ENCODE measurements at places on chromosomes 4 and X.
A peak's percentile ranks its signal among the peaks of the same experiment; 100 is the strongest.

DNA sequence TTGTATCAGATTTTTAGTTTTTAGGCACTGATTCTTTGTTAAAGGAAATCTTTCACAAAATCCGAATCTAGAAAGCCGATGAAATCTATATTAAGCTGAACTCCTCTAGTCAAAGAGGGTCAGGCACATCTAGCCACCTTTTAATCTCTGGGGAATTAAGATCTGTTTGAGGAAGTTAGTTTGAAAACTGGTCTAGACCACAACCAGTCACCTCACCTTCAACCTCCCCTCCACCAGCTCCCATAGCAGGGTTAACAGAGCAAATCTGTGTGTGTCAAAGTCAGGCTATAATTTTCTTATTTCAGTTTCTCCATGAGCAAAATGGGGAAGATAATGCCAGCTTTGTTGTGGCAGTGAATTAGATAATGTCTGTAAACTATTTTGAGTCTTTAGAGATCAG lies 110.0 kb upstream of the IGFBP7 start:
- no peak for DNase-seq

- DNase-seq: no peak
Observed at GRCh38 chr4:88718098-88718497, 20.5 kb upstream of the NAP1L5 start.

- no peak for DNase-seq
Observed at GRCh38 chrX:2690856-2691542, at the start of gene CD99. CD99 (plus strand) TSS chrX:2691295; CDS start chrX:2691361, 66 bp downstream.

GRCh38 chr4:13118633-13119032 lies 365.5 kb downstream of the RAB28 start:
- no peak for DNase-seq

DNA sequence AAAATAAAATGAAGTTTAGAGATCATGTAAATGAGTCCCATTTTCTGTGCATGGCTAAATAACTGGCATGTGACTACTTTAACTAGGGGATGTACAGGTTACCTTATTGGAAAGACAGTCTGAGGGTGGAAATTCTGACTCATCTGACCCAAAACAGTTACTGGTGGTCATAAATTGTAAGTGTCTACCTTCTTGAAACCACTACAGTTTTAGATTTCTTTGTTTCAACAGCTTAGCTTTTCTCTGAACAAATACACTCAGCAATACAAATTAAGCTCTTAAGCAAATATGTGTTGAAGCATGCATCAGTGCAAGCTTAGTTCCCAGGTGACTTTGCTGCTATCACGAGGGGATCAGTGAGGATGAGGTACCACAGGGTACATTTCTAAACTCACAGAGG lies 60.7 kb upstream of the PGM2 start:
- no peak for DNase-seq

DNA sequence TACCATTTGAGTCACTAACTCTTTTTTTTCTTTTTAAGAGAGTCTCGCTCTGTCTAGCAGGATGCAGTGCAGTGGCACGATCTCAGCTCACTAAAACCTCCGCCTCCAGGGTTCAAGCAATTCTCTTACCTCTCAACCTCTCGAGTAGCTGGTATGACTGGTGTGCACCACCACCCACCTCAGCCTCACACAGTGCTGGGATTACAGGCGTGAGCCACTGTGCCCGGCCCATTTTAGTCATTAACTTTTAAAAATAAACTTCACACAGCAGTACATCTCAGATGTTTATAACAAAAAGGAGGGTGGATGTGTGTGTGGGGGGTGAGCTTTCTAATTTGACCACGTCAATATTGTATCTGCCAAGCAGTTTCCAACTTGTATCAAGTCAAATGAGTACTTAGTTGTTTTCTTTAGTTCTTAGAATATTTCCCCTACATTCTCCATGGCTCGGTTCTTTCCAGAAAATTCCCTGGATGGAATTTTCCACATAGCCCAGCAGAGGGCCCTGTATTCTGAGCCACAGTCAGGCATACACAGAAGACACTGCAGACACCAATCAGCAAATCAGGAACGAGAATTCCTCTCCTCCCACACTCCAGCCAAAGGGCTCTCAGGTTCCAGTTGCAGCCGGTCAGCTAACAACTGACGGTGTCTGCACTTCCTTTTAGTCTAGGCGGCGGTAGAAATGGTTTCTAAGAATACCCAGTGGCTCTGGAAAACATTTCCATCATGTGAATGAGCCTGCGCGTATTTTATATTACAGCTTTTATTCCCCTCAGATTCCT lies 20.1 kb upstream of the ARAF start:
- peak; percentile 67 for DNase-seq

DNA sequence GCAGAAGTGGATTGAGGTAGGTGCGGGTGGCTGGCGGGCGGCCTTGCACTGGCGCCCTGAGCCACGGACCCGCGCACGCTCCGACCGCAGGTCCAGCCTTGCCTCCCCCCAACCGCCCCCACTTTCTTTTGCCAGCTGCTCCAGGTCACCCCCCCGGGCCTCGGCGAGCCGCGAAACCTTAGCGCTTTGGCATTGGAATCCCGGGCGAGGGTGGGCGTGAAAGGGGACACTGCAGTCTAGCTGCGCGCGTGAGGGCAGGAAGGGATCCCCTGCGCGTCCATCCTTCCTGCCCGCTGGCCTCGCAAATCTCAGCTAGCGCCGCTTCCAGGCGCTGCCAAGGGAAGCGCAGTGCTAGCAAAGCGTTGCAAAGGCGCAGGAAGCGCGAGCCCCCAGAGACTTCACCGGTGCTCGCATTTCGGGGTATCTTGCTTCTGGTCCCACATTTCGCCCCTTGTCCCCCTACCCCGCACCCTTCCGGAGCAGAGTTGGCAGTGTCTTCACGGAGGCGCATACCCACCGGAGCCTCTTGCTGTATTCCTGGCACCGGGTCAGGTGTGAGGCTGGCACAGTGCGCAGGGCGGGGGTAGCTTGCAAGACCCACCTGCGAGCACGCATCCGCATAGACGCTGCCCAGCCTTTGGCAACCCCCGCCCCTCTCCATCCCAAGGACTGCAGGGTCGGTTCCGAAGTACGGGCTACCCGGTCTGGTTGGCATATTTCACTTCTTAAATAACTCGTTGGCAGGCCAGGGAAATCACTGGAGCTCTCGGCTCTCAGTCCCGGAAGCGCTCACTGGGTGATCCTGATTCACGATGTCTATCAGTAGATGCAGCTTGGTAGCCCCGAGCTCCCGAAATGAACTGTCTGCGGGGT lies 104.4 kb downstream of the UCHL1 start:
- DNase-seq: no peak

- DNase-seq: no peak
Observed at GRCh38 chr4:115090483-115091075, 22.8 kb downstream of the NDST4 start.

DNA sequence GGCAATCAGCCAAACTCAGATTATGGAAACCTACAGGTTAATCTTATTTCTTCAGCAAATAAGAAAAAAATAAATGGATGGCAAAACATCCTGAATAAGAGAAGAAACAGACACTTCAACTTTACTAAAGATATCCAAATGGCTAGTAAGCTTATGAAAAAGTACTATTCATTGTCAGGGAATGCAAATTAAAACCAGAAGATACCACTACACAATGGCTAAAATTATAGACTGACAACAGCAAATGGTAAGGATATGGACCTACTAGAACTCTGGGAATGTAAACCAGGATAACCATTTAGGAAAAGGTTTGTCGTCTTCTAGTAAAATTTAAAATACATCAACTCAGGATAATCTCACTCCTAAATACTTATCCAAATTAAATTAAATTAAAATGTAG lies 24.3 kb downstream of the GRSF1 start:
- no peak for DNase-seq

- no peak for DNase-seq
Observed at GRCh38 chr4:140466146-140466545, 31.9 kb downstream of the MGAT4D start.

- no peak for DNase-seq
Observed at GRCh38 chr4:105527081-105527480, 25.3 kb upstream of the ARHGEF38 start.

DNA sequence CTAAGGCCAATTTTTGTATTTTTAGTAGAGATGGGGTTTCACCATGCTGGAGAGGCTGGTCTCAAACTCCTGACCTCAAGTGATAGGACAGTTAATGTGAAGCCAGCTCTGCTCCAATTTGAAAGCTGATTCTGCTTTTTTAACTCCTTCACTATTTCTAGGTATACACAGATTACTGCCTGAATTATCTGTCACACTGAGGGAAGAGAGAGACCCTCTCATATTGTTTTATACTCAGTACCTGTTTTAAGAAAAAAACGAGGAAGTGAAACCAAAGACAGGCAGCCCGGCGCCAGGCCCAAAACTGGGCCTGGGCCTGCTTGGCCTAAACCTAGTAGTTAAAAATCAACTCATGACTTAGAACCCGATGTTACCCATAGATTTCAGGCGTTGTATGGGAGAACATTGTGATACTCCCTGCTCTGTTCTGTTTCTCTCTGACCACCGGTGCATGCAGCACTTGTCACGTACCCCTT lies 1601.5 kb upstream of the PCDH10 start:
- no peak for DNase-seq

DNA sequence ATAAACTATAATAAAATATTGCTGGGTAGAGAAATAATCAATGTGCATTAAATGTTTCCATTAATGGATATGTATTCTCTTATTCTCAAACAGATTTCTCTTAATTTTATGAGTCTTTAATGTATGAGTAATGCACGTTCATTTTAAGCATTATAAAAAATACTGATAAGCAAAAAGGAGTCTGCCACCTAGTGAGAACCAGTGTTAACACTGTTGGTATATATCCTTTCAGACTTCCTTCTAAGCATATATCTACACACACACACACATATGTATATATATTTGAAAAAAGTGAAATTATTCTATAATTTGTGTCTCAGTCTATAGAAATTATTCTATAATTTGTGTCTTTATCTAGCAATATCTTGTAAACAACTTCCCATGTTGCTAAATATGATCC lies 49.9 kb upstream of the MTMR1 start:
- no peak for DNase-seq

DNA sequence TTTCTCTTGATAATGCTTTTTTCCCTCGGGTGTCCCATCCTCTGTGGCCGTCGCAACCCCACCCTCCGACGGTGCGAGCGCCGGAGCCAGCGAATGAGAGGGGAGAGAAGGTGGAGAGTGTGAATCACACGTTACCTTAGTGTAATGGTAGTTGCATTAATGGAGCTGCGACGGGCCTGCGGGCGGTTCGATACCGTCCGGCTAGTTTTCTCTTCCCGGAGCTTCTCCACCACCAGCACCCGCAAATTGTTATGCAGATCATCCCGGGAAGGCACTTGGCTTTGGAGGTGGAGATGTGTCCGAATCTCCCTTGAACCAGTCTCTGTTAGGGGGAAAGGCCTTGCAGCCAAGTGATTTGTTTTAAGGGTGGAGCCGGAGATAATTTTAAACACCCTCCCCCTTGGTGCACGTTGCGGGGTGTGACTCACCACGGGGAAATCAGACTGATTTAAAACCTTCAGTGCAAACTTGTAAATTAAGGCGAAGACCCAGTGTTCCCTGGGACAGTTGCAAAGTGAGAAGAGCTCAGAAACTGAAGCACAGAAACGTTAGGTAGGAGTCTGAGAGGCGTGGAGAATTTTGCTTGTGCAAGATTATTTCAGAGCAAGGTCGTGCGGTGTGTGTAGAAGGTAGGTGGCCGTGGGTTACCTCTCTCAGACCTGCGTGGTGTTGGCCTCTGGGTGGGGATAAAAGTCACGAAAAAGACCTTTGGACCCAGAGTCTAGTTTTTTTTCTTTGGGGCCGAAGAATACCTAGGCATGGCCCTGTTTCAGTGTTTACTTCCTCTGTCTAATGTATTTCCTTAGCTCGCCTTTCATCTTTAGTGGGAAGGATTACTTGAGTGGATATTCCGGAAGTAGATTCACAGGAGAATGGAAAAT lies 1.3 kb downstream of the AFF1 start:
- peak; percentile 75 for DNase-seq

GRCh38 chr4:126757219-126757618 lies 875.5 kb upstream of the INTU start:
- DNase-seq: no peak

DNA sequence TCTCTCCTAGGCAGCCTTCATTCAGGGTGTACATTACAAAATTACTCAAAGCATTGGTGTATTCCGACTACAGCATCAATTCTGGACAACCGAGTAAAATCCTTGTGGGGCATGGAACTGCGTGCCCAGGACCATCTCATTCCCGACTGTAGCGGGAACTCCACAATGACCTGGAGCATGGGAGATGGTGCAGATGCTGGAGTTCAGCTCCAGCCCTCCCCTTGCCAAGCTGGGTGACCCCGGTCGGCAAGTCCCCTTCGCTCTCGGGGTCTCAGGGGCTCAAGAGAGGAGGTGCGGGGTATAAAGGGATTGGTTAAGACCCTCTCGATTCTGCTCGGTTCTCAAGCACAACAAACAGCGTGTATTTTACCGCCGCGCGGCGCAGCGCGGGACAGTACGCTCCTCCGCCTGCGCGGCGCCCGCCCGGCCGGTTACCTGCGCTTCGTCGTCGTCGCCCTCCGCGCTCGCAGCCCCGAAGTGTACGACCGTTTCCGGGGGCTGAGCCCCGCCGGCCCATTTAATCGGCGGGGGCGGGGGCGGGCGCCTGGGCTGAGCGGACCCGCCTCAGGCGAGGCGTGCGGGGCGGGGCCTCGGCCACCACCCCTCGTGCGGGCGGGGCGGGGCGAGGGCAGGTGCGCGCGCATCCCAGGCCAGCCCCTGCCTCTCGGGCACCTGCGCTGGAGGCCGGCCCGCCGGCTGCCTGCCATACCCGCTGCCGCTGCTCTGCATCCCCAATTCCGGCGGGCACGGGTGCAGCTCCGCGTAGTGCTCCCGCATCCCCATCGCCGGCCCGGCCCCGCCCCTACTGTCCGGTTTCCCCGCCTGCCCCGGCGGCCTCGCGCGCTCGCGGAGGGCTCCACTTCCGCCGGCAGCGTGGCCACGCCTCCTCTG lies at the start of gene G6PD:
Gene G6PD (minus strand): TSS at position 493 of the 891 bp plus-strand sequence. CDS start 691 bp downstream, outside the sequence.
- DNase-seq: no peak

DNA sequence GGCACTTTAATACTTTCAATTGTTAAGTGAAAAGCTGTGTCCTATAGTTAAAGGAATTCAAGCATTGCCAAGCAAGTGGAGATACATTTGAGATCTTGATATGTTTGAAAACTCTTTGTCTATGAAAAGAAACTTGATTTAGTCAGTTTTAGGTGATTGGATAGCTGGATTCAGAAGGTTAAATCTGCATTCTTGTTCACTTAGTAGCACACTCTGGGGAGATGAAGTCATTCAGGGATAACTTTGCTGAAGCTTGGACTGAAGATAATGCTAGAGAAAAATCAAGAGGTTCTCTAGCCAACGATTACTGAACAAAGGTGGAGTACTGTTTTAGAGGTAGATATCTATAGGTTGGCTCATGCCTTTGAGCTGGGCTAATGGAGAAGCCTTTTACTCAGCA lies 90.6 kb downstream of the DCAF8L2 start:
- DNase-seq: no peak

- DNase-seq: no peak
Observed at GRCh38 chr4:8090312-8090711, 68.3 kb downstream of the ABLIM2 start.

- DNase-seq: no peak
Observed at GRCh38 chrX:10988653-10989052, 122.5 kb upstream of the HCCS start.

- DNase-seq: no peak
Observed at GRCh38 chr4:13892739-13893105, 265.2 kb upstream of the BOD1L1 start.

GRCh38 chr4:182240161-182241130 lies 2.8 kb upstream of the TENM3 start:
- DNase-seq: no peak

All from epithelial cell of proximal tubule (primary cell).